Activated CD8-positive, alpha-beta memory T cell treated with anti-CD3 and anti-CD28 coated beads for 1 hour (primary cell): ENCODE measurements at places on chromosomes 13 and 19.
A peak's percentile ranks its signal among the peaks of the same experiment; 100 is the strongest.

- no peak for DNase-seq
These were observed 1002.4 kb upstream of the PCDH9 start for GRCh38 chr13:68232351-68233130.

GRCh38 chr13:29883941-29884518, 33.6 kb upstream of the UBL3 start:
- DNase-seq, result no peak

DNA sequence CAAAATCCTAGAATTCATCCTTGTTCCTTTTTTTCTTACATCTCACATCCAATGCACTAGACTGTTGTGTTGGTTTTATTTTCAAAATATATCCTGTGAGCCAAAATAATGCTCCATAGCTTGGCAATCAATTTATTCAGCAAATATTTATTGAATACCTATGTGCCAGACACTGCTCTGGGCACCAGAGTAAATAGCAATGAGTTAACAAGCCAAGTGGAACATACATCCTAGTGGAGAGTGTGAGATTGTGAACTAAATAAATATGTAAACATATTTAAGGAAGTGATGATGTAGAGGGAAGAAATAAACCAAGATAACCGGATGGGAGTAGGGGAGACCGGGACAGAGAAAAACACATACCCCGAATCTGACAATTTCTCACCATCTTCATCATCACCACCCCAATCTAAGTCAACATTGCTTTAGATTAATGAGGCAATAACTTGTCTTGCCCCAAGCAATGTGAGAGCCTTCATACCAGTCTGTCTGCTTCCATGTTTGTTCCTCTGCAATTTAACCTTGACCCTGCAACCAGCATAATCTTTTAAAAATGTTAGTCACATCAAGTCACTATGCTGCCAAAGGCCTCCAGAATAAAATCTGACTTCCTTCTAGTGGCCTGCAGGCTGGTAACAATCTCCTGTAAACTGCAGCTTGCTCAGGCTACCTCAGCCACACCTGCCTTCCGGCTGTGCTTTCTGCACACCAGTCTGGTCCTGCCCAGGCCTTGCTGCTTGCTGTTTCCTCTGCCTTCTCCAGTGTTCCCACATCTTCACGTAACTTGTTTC, 199.2 kb downstream of the DLEU7 start:
- no peak for DNase-seq

- no peak for DNase-seq
These were observed 68.0 kb downstream of the CRYL1 start for GRCh38 chr13:20457670-20458069.

GRCh38 chr19:17405250-17406045, at the start of gene BST2:
Gene BST2, minus strand, starts transcription at chr19:17405630. Its CDS starts 55 bp downstream, at chr19:17405575.
- DNase-seq, result no peak

- DNase-seq, result no peak
These were observed 18.3 kb upstream of the CCNP start for GRCh38 chr19:40244579-40245317.

- no peak for DNase-seq
These were observed 2.7 kb downstream of the SPACA6 start for GRCh38 chr19:51695702-51696315.

GRCh38 chr13:93344048-93344705, 117.6 kb downstream of the GPC6 start:
- no peak for DNase-seq

GRCh38 chr13:76954538-76954937, 6.2 kb downstream of the ACOD1 start:
- DNase-seq, result no peak

DNA sequence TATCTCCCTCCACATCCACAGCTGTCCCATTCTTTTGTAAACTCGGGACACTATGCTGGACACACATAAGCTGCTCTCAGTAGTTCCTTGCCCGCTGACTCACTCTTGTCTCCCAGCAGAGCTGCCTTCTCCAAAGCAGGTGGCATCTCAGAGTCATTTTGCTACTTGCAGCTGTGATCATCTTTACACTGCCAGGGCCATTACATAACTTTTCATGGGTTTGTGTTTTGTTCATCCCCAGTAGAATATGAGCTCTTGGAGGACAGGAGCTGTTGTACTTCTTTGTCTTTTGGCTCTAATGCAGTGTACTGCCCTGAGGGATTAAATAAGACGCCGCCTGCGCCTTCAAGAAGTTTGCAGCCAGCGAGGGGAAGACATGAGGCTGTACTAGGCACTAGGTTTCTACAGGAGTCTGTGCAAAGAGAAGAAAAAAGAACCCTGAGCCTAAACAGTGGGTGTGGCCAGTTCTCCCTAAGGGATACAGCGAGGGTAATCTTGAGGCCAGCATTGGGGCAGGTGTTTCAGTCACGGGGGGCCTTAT, 40.8 kb upstream of the GPR183 start:
- no peak for DNase-seq

DNA sequence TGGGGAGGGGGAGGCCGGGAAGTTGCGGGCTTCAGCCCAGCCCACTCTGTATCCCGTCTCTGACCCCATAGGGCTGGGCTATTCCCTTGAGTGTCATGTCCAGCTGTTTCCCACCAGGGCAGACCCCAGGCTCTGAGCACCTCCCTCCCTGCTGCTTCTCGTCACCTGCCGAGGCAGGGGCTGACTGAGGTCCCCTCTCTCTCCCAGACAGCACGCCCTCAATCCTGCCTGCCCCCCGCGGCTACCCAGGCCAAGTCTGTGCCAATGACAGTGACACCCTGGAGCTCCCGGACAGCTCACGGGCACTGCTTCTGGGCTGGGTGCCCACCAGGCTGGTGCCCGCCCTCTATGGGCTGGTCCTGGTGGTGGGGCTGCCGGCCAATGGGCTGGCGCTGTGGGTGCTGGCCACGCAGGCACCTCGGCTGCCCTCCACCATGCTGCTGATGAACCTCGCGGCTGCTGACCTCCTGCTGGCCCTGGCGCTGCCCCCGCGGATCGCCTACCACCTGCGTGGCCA, 625 bp downstream of the F2RL3 start:
- DNase-seq, result no peak

GRCh38 chr19:48480558-48481500, 11.7 kb downstream of the CYTH2 start:
- peak; percentile 41 for DNase-seq

- no peak for DNase-seq
These were observed 252.5 kb downstream of the LHFPL6 start for GRCh38 chr13:39350461-39350881.

- no peak for DNase-seq
These were observed 208.0 kb downstream of the DLEU7 start for GRCh38 chr13:50635504-50635903.

- no peak for DNase-seq
These were observed 159.9 kb downstream of the KATNAL1 start for GRCh38 chr13:30147421-30147820.

- DNase-seq, result peak; percentile 40
These were observed 2.3 kb downstream of the WDR83 start for GRCh38 chr19:12668932-12669269.

DNA sequence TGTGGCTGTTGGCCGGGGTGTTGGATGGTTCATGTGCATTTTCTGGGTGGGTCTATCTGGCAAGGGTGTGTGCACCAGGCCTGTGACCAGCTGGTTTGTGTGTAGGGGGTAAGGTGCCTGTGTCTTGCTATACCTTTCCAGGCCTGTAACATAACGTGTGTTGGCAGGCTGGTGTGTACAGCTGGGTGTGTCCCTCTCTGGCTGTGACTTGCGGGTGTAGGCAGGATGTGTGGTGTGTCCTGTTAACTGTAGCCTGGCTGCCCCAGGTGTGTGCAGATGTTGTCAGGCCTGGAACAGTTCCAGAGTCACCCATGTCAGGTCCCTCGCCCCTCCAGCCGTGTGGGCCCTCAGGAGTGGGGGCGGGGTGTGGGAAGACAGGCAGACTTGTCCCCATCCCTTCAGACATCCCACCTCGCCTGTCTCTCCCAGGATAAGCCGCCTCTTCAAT, 9.8 kb downstream of the KCTD15 start:
- DNase-seq, result no peak

DNA sequence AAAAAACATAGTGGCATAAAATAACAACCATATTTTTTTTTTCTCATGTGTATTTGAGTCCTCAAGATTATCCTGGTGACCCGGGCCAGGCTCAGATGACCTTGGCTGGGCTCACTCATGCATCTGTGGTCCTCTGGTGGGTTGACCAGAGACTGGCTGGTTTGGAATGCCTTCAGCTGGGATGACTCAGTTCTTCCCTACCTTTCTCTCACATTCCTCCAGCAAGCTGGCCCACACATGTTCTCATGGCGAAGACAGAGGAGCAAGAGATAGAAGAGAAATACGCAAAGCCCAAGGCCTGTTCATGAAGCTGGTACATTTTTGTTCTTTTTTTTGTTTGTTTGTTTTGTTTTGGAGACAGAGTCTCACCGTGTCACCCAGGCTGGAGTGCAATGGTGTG, 14.3 kb upstream of the ZNF541 start:
- DNase-seq, result no peak

DNA sequence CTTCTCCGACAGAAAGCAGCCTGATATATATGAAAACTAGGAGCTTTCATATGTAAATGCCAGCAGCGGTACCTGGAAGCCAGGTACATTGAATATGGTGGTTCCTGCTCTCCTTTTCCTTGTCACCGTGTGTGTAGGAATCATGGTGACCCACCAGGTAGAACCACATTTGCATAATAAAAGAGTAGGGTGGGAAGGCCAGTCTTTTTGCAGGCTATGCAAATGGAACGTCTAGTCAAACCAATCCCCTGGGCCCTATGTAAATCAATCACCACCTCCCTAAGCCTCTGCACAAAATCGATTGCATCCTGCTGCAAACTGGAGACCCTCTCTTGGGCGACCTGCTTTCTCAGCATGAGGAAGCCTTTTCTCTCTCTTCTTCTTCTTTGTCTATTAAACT, 22.2 kb upstream of the ZNF181 start:
- DNase-seq, result no peak

DNA sequence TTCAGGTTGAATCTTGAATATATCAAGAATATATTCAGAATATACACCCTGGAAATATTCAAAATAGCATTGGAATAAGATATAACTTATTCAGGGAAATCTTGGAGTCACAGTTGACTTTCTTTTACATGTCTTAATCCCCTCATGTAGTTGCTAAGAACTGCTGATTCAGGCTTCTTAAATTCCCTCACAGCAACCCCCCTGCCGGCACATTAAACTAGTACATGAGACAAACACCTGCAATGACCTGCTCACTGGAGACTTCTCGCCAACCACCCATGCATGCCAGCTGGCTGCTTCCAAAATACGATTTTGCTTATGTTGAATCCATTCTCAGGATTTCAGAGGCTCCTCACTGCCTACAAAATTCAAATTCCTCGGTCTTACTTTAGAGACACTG, 997.1 kb downstream of the EFNB2 start:
- no peak for DNase-seq

DNA sequence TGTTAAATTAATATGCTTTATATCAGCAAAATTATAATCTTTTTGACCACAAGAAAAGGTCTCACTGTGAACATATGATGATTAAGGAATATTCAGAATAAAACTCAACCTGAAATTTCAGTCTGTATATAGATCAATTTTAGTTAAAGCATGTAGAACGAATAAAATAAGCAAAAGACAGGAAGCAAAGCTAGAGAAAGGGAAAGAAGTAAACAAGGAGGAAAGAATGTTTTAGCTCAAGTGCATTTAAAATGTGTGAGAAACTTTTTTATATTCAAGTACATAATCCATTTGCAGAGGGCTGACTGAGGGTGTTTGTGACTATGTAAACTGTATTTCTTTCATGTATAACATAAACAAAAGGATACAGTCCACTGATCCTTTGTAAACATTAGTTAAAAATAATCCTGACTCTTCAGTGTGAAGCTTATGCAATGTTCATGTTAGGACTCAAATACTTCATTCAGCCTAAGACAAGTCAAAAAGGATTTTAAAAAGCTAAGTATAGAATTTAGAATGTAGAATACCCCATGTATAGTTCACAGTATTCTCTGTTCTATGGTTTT, 472.1 kb downstream of the DIAPH3 start:
- DNase-seq, result no peak

DNA sequence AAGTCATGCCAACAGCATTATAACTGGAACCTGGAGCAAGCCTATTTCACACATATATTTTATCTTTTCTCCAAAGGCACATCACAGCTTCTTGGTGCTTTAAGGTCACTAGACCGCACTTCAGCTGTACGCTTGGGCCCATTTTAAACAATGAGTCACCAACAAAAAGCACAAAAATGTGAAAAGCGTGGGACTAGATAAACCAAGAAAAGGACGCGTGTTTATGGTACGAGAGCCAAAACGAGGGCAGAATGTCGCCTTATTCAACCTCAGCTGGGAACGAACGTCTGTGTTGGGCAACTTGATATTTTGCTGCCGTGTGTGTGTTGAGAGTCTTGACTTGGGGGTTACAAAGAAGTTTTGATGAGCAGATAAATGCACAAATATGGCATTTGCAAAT, 9.2 kb upstream of the EHD2 start:
- DNase-seq, result no peak

DNA sequence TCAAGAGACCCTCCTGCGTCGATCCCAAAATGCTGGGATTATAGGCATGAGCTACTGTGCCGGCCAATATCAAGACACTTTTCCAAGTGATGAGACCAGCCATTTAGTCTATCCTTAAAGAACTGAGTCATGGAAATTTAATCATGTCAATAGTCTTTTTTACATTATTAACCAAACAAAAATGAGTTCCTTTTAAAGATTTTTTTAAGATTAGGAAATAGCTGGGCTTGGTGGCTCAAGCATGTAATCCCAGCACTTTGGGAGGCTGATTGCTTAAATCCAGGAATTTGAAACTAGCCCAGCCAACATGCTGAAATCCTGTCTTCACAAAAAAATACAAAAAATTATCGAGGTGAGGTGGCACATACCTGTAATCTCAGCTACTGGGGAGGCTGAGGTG, 16.7 kb upstream of the ZNF564 start:
- no peak for DNase-seq

DNA sequence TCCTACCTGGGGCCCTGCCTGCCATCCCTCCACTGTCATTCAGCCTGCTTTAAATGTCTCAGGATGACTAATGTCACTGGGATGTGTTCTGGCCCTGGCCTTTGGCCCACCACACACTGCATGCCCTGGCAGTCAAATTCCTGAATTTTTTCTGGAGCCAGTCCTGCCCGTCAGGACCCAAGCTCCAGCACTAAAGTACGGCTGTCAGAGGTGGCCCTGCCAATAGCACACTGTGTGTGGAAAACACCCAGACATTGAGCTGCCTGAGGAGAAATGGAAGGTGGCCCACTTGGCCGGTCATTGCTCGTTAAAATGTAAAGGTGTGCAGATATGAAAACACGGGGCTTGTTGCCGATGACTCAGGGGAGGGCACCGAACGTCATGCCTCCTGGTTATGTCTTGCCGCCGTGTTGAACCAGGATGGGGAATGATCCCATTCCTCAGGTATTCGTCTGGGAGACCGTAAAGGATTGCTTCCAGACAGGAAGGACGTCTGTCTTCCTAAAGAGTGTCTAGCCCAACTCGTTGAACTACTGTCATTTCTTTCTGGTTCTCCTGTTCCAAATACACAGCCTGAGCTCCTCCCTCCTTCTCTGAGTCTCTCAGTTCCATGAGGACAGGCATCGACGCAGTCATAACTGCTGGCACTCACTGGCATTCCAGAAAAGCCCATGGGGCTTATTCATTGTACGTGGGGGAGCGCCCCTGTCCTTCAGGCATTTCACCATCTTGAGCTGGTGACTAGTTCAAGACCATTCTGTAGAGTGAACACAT, 40.6 kb downstream of the COL4A2 start:
- DNase-seq, result no peak
